Activated T-cell treated with anti-CD3 and anti-CD28 coated beads for 24 hours (primary cell): ENCODE measurements at places on chromosomes 3 and 15.

- DNase-seq = no peak
Observed at GRCh38 chr3:81886081-81886480, 124.6 kb upstream of the GBE1 start.

DNA sequence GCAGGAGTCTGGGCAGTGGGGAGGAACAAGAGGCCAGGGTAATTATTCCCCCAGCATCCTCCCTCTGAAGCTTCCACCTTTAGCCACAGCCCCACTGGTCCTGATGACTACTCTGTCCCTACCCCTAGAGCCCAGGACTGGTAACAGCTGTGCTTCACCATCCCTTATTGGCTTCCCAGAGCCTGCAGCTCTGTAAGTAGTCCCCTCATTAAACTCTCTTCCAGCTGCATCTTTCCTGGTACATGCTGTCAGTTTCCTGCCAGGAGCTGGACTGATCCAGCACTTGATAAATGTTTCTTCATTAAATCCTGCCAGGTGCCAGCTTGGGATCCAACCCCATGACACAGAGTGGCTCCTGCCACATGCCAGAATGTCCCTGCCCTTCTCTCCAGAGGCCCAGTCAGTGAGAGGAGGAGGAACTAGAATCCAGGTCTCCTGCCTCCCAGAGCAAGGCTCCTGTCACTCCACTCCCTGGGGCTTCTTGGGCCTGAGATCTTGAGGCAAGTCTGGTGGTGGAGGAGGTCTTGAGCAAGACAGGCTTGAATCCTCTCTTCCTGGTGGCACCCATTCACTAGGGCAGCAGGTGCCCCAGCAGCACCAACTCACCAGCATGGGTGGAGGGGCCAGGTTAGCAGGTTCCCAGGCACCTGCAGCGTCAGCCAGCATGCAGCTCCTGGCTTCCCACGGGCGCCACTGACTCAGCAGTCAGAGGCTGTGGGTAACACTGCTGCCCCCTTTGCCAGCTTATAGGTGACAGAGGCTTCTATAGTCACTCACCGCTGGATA is 27.6 kb downstream of the FBXW12 start:
- no peak for DNase-seq

GRCh38 chr3:69579306-69580041 is 159.8 kb upstream of the MITF start:
- no peak for DNase-seq

DNA sequence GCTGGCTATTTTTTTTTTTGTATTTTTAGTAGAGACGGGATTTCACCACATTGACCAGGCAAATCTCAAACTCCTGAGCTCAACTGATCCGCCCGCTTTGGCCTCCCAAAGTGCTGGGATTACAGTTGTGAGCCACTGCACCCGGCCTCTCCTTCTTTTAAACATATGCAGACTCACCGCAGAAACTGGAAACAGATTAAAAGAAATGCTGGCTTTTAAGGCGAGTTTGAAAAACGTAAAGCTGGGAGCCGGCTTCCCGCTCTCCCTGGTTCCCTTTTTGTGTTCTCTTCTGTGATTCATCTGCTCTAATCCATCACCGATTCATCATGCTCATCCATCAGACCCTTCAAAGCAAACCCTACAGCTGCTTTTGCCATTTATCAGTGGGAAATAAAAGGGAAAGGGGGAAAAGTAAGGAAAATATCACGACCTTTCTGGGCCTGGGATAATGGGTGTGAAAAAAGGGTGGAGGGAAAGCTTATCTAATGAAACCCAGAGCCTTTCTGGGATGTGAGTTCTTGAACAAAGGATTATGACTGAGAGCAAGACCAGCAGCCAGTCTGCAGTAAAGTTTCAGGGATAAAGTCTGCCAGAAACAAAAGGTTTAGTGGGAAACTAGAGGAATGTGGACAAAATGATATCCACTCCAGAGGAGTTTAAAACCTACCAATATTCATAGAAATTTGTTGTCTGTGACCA is 92.3 kb upstream of the LRIG1 start:
- DNase-seq = no peak
